ENCODE measurements at places on chromosomes 1 and 21. TPM values are rescaled to one million over a fixed set of nuclear protein-coding genes. Genes with fewer than 3 reads are reported as not detected.

Gene GOLT1A
- not detected for total RNA-seq

Gene DHX9
- total RNA-seq, result 292 TPM

Gene PLA2G2C
- total RNA-seq, result not detected

Gene RNF186
- not detected for total RNA-seq

Gene TRIM17
- total RNA-seq, result 0.30 TPM

Gene IFNLR1
- 2.8 TPM for total RNA-seq

Gene SYNC
- not detected for total RNA-seq

Gene COP1
- 53.9 TPM for total RNA-seq

Gene TRIM45
- total RNA-seq, result 0.84 TPM

Data from CD4-positive, CD25-positive, alpha-beta regulatory T cell (primary cell).